H9 (cell line): ENCODE measurements at places on chromosomes 16 and 17. TPM values are rescaled to one million over a fixed set of nuclear protein-coding genes. Genes with fewer than 3 reads are reported as not detected.

DNA sequence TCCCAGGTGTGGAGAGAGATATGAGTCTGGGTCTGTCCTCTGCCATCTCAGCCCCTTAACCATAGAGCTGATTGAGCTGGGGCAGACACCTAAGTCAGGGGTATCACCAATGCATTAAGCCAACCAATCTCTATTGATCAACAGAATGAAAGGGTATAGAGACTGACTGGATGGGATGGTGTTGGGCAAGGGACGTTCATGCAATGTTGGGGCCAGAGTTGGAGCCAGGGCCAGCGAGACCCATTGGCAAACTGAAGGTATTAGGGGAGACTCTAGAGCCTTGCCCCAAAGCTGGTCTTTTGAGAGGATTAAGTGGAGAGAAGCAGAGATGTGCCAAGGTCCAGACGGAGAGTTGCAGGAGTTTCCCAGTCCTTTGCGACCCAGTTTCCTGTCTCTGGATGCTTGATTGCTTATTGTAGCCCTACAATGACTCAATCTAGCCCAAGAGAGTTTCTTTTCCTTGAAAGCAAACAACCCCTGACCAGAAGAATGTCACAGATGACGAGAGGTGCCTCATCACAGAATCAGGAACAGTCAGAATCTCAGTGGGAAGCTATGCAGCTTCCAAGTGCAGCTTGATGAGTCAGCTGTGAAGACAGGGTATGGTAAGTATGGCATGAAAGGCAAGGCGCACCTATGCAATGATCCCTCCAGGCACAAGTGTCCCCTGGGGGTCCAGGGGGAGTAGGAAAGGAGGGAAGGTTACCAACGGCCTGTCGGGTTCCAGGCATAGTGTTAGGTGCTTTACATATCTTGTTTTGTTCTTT, 137.2 kb downstream of the UTP18 start:
- DNase-seq = no peak

CCL1 gene
- total RNA-seq = not detected in 2 replicates

GRCh38 chr17:32275060-32276042, 9.7 kb downstream of the RHBDL3 start:
- DNase-seq = peak; percentile 88

DNA sequence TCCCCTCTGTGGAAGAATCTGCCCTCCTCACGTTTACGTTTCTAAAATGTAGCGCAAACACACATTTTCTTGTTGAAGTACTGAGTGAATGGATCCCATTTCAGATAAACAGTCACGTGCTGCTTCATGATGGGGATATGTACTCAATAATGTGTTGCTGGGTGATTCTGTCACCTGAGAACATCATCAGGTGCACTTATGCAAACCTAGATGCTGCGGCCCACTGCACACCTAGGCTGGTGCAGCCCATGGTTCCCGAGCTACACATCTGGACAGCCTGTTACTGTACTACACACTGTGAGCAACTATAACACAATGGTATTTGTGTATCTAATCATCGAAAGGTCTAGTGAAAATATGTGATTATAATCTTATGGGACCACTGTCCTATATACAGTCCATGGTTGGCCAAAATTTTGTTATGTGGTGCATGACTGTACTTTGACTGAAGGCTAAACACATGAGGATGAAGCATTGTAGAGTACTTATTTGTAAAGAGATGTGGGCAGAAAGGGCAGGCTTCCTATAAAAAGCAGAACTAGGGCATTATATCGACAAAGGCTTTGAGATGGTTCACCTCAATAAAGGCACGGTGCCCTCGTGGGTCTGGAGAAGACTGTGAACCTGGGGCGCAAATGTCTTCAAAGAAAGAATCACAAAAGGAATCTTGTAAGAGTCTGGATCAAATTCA, 26.3 kb downstream of the MARF1 start:
- DNase-seq = no peak

DNA sequence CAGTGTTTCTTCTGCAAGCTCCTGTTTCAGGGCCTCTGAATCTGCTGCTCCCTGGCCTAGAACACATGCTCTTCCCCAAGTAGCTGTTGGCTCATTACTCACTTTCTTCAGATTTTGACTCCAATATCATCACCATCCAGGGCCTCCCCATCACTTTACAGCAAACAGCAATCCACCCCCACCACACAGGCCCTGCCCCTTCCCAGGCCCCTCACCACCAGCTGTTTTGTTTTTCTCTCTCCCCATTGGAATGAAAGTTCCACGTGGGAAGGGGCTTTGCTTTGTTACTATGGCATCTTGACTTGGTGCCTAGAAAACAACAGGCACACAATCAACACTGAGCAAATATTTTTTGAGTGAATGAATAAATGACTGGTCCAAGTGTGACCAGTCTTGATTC, 4.0 kb downstream of the TMEM170A start:
- DNase-seq = no peak

KRTAP9-8 gene
- total RNA-seq = not detected in 2 replicates

GRCh38 chr16:48271728-48272127, 24.4 kb upstream of the ABCC11 start:
- DNase-seq = no peak

DNA sequence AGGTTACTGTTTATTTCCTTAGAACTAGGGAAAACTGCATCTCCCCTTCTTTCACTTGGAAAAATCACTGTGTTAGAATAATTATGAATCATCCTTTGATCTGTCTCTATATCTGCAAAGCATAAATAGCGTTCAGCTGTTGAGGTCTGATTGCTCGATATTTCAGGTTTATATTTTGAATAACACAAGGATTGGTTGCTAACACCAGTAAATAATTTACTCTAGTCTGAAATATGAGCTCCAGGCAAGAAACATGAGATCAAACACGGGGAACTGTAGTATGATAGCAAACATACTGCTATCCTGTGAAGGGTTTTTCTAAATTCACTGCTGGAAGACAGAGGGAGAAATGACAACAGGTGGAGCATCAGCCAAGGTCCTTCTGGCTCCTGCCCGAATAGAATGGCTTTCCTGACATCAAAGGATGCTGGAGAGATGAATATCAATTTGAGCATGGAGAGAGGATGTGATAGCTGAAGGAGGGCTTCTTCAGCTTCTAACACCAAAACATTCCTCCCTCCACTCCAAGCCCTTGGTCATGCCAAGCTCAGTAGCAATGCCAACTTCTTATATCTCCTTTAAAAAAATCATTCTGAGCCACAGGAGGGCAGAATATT, 450.3 kb downstream of the SHISA9 start:
- peak; percentile 34 for DNase-seq

- no peak for DNase-seq
Observed at GRCh38 chr16:4358236-4358635, 7.1 kb upstream of the PAM16 start.

CDK5R1 gene
- total RNA-seq = 10.4 and 11.4 TPM in 2 replicates

- peak; percentile 7 for DNase-seq
Observed at GRCh38 chr17:57801044-57801711, 48.7 kb downstream of the MRPS23 start.

GRCh38 chr17:45128331-45128730, 4.0 kb downstream of the PLCD3 start:
- DNase-seq = no peak

GRCh38 chr17:80658821-80659220, 114.2 kb downstream of the RPTOR start:
- no peak for DNase-seq

- peak; percentile 87 for DNase-seq
Observed at GRCh38 chr17:46732754-46733398, 85.6 kb downstream of the WNT3 start.

DNA sequence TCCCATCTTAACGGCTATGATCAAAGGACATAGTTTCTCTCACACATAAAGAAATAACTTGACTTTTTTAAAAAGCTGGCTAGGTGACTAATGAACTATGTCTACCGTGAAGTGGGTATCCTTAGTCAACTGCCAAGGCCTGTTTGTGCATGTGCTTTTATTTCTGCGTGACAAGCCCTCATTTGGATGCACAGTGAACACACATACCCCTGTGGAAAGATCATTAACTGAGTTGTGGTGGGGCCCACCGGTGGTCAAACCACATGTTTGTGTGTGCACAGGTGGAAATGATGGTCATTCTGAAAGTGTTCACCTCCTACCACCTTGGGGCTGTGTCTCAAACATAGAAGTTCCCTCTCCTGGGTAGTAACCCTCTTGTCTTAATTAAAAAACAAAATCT, 256.1 kb upstream of the SALL1 start:
- no peak for DNase-seq

DNA sequence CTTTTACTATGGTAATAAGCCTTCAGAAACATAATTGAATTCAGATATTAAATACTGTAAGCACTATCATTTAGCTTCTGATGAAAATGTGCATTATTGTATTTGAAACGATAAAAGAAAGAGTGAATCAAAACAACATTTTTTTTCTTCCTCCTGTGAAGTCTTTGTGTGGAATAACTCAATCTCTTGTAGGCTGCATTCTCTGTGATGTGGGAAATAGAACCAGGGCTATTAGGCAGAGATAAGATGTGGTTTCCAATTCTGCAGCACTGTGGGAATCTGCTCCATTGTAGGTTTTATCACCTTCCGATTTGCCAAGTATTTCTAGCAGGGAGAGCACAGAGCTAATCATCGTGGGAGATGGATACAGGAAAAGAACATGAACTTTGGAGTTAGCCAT, 624.5 kb downstream of the RBFOX1 start:
- DNase-seq = no peak

DNA sequence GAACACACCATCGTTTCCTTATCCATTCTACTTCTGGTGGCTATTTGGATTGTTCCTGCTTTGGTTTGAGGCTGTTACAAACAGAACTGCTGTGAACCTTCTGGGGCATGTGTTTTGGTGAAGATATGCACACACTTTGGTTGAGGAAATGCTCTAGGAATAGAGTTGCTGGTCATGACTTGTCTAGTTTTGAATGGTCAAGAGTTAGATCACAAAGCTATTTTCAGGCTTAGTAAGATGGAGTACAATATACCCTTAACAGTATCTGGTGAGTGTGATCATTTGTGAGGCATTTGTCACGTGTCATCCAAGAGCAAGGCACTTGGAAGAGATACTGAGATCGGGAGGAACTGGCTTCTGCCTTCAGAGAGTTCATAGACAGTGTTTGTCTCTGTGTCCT, 47.0 kb upstream of the CACNG5 start:
- DNase-seq = no peak

ZG16 gene
- total RNA-seq = not detected in 2 replicates

PRAC1 gene
- total RNA-seq = not detected in 2 replicates

DNA sequence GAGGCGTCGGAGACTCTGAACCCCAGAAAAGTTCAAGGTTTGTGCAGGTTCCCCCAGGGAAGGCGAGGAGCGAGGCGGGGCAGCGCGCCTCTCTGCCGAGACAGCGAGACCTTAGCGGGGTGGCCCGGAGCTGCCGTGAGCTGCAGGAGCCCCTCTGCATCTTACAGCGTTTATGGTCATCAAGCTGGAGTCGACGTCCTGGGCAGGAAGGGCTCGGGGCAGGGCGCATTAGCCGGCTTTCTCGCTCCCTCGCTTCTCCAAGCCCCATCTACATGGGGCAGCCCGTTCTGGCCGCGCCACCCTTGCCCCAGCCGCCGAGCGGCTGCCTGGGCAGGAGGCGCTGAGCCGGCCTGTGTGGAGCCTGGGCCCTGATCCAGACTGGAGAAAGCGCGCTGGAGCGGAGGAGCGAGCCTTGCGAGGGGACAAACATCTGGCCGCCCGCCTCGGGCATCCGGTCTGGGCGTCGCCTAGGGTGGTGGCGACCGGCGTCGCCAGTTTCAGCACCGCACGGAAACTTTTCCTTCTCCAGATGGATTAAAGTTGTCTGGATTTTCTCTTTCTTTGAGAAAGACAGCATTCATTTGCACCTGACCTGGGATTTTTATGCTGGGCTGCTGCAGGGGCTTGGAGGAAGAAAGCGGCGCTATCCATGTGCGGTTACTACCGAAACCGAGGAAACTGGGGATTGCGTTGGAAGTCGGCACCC, 750 bp downstream of the TMEM132E start:
- peak; percentile 65 for DNase-seq
